Progenitor cell of endocrine pancreas (in vitro differentiated cells): ENCODE measurements at places on chromosomes 1 and 21. TPM values are rescaled to one million over a fixed set of nuclear protein-coding genes. Genes with fewer than 3 reads are reported as not detected.
A peak's percentile ranks its signal among the peaks of the same experiment; 100 is the strongest.

GRCh38 chr21:31283025-31283424 lies 61.0 kb downstream of the TIAM1 start:
- DNase-seq: no peak

The C1QC gene
- total RNA-seq: not detected in 2 replicates

DNA sequence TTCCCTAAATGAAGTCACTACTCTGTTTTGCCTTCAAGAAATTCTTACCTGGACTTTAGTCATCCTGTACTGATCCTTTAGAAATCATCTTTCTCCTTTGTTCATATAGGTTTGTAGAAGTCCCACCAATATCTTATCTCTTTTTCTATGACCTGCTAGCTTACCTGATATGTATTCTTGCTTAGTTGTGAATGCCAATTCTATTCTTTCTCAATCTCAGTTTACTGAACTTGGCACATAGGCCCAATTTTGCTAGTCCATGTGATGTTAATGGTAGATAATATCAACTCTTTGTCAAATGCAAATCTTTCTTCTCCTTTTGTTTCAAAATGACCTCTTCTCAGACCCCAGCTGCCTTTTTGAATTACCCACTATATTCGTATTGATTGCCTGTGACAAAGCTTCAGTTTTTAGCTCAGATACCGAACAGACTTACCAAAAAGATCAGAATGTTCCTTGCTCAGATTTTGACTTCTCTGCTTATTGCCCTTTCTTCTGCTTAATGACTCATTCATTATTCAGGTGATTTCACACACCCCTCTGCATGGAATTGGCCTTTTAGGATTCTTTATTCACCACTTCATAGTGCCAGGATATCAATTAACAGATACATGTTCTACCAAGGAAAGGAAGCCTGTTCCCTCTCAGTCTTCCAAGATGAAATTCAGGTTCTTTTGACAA lies 20.6 kb downstream of the IPO9 start:
- DNase-seq: no peak

DNA sequence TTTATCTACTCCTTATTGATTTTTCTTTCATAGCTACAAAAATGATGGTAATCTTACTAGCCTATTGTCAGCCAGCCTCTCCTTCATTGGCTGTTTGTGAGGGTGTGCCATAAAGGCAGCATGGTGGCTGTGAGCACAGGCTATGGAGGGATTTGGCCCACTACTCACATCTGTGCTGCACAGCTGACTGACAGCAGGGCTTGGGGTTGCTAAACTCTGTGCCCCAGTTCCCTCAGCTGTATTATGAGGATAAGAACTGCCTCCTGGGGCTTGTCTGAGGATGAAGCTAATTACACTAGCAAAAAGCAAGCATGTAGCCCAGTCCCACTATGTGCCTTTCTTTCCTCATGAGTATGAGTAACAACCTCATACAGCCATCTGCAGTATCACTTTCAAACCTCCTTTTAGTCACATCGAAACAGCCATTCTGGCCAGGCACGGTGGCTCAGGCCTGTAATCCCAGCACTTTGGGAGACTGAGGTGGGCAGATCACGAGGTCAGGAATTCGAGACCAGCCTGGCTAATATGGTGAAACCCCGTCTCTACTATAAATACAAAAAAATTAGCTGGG lies 66.2 kb downstream of the COQ8A start:
- DNase-seq: no peak

DNA sequence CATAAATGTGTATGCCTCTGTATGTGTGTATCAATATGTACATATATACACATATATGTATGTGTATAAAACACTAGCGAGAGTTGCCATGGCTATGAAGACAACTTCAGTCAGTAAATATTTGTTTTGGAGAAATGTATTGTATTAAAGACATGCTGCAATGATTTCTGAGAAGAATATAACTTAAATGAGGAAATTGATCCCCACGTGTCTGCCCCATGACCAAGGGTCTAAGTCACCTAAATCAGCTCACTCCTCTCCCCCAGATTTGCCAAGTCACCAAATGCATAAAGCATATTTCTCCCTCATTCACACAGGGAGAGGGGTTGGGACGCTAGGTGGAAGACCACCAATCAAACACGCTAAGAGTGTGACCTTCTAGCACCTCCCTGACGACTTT lies 58.3 kb upstream of the LYST start:
- no peak for DNase-seq

GRCh38 chr21:25573409-25574206 lies 33.7 kb downstream of the MRPL39 start:
- no peak for DNase-seq

DNA sequence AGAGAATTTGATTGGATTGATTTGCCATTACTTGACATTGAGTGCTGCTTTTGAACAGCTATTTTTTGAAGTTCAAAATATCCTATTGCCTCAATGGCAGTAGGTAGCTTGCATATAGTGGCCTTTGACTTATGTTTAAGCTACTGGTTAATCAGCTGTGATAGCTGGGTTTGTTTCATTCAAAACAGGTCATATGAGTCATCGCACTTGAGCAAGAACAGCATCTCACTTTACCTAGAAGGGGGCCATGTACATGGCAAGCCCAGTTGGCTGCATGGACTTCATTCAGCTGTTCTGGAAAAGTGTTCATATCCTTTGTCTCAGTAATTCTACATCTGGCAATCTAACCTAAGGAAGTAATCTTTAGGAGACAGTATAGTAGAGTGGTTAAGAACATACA lies 29.0 kb upstream of the ARID1A start:
- DNase-seq: no peak

DNA sequence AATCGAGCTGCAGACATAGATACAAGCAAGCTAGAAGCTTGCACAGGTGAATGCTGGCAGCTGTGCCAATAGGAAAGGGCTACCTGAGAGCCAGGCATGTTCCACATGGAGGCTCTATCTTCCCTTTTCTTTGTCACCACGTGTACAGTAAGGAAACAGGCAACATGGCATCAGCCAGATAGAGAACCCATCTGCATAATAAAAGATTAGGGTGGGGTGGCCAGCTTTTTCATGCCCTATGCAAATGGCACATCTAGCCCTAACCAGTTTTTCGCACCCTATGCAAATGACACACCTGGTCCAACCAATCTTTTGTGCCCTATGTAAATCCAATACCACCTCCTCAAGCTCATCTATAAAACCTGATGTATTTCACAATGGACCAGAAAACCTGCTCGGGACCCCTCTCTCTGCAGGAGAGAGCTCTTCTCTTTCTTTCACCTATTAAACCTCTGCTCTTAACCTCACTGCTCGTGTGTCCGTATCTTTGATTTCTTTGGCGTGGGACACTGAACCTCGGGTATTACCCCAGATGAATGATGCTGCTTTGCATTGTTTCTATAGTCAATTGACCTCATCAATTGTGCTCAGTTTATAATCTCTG lies 93.9 kb downstream of the SLC30A10 start:
- DNase-seq: no peak

DNA sequence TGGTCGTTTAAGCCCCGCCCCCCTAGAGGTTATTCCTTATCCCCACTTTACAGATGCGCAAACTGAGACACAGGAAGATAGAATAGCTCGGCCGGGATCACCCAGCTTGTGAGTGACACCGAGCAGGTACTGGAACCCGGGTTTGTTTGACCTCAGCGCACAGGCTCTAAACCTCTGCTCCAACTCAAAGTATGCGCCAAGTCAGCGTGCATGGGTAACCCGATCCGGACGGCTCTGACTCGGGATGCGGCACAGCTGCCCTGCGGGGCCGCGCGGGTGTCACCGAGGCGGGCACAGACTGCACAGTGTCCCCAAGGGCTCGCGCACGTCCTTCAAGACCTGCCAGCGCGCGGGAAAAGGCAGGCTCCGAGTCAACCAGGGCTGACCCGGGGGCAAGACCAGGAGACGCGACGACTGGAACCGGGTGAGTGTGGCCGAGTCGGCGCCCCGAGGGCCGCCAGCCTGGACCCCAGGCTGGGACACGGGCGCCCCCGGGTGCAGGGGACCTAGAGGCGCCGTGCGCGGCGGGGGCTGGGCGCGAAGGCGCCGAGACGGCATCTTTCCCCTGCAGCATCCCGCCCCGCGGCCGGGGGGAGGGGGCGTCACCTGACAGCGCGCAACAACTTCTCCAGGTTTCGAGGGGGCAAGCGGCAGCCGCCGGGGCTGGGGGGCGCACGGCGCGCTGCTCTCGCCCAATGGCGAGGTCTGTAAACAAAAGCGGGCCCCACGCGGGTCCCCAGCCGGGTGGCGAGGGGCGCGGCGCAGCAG lies 101.9 kb upstream of the SOD1 start:
- DNase-seq: peak; percentile 27

- no peak for DNase-seq
Measured at GRCh38 chr1:193971595-193971994, 785.2 kb upstream of the B3GALT2 start.

The FCRL1 gene
- total RNA-seq: not detected in 2 replicates

The KHDRBS1 gene
- 232 and 235 TPM in 2 replicates for total RNA-seq

The KRTAP19-3 gene
- not detected in 2 replicates for total RNA-seq

The RPF1 gene
- 40.5 and 42.6 TPM in 2 replicates for total RNA-seq

The ZNF124 gene
- total RNA-seq: 233 and 273 TPM in 2 replicates

GRCh38 chr1:20216574-20216973 lies 30.3 kb upstream of the PLA2G2C start:
- no peak for DNase-seq

The HCN3 gene
- total RNA-seq: 13.6 and 15.6 TPM in 2 replicates

DNA sequence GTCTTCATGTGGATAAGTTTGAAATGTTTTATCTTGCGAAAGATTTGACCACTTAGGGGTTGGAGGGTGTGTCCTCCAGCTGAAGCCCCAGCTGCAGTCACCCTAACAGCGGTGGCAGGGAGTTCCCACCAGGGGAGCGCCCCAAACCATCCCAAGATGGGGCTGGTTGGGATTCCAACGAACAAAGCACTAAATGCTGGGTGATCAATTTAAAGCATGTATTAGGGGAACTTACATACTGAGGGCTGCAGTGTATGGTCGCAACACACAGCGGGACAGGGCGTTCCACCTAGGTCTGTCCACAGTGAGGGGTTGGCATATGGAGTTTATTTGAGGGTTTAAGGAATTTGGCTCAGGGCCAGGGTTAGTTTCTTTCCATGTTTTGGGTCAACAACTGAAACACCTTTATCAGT lies 26.3 kb downstream of the SLC37A1 start:
- no peak for DNase-seq

The FMO2 gene
- total RNA-seq: not detected in 2 replicates

DNA sequence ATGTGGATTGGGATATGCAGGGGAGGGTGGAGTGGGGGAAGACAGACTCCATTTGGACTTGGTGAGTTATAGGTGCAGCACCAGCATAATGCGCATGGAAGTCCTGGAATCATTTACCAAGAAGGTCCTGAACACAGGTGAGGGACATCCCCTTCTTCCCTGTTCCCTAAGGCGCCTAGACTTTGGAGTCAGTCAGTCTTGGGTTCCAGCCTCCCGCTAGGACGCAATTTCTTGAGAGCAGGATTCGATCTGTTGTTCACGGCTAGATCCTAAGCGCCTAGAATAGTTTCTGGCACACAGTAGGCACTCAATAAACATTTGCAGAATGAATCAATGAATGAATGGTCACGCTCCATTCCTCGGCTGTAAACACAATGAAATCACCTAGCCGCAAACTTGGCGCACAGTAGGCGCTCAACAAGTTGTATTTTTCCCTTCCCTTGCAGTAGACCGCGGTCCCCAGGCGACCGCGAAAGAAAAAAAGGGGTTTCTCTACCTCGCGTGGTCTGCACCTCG lies 1.0 kb upstream of the AK4 start:
- no peak for DNase-seq

DNA sequence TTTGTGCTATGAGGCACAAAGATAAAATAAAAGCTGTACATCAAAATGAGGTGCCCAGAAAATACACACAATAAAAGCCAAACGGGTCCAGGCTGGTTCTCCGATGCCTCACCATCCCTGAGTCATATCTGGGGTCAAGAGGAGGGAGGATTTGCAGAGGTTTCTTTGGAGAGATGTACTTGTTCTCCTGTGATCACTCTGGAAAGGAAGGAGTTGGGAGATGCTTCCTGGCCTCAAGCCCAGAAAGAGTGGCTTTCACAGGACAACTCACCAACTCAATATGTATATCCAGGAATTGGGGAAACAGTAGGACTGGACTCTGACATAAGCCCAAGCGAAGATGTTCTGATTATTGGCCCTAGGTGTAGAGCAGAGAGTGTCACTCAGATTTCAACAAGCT lies 51.9 kb downstream of the DIPK1A start:
- DNase-seq: no peak

- no peak for DNase-seq
Measured at GRCh38 chr21:35232545-35233176, 183.6 kb upstream of the RUNX1 start.

DNA sequence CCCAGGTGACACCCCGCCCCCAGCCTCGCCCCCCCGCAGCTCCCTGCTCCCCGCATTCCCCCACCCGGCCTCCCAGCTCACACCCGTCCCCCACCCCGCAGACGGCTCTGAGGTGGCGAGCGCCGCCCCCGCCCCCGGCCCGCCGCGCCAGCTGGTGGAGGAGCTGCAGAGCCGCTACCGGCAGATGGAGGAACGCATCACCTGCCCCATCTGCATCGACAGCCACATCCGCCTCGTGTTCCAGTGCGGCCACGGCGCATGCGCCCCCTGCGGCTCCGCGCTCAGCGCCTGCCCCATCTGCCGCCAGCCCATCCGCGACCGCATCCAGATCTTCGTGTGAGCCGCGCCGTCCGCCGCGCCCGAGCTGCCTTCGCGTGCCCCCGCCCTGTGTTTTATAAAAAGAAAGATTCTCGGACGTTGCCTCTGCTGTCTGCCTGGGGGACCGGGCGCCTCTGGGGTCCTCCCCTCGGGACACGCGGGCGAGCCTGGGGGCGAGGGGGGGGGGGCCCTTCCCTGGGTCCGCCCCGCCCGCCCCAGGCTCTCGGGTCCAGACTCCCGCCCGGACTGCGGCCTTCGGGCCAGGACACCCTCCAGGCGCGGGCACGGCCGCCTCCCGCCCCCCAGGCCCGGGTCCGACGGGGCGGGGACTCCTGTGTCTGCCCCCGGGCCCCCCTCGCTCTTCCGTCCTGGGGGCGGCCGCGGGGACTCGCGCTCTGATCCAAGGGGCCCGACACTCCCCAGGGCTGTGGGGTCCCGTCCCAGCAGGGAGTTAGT lies 1.6 kb upstream of the MMP23B start:
- DNase-seq: no peak

GRCh38 chr1:116036255-116036654 lies 59.9 kb downstream of the SLC22A15 start:
- DNase-seq: no peak

The MPZ gene
- total RNA-seq: 4.4 and 4.5 TPM in 2 replicates

DNA sequence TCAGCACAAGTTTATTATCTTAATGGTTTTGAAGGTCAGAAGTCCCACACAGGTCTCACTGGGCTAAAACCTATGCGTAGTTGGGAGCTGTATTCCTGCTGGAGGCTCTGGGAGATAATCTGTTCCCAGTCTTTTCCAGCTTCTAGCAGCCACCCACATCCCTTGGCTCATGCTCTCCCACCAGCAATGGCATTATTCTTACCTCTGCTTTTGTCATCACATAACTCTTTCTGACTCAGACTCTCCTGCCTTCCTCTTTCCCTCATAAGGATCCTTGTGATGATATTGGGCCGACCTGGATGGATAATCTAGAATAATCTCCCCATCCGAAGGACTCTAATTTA lies 122.2 kb upstream of the PRDX6 start:
- no peak for DNase-seq

DNA sequence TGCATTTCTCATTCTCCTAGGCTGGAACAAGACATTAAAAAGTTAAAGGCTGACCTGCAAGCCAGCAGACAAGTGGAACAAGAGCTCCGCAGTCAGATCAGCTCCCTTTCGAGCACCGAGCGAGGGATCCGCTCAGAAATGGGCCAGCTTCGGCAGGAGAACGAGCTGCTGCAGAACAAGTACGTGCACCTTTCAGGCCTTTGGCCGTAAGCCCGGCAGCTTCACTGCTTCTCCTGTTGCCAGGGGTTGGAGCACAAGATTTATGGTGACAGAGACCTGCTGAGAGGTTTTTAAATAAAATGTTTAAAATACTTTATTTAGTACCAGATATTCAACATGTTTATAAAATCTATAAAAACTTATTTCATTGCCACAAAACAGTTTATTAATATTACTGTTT lies 53.4 kb downstream of the MACO1 start:
- DNase-seq: no peak
